ENCODE measurements at places on chromosomes 7 and 10. TPM values are rescaled to one million over a fixed set of nuclear protein-coding genes. Genes with fewer than 3 reads are reported as not detected.
A peak's percentile ranks its signal among the peaks of the same experiment; 100 is the strongest.

DNA sequence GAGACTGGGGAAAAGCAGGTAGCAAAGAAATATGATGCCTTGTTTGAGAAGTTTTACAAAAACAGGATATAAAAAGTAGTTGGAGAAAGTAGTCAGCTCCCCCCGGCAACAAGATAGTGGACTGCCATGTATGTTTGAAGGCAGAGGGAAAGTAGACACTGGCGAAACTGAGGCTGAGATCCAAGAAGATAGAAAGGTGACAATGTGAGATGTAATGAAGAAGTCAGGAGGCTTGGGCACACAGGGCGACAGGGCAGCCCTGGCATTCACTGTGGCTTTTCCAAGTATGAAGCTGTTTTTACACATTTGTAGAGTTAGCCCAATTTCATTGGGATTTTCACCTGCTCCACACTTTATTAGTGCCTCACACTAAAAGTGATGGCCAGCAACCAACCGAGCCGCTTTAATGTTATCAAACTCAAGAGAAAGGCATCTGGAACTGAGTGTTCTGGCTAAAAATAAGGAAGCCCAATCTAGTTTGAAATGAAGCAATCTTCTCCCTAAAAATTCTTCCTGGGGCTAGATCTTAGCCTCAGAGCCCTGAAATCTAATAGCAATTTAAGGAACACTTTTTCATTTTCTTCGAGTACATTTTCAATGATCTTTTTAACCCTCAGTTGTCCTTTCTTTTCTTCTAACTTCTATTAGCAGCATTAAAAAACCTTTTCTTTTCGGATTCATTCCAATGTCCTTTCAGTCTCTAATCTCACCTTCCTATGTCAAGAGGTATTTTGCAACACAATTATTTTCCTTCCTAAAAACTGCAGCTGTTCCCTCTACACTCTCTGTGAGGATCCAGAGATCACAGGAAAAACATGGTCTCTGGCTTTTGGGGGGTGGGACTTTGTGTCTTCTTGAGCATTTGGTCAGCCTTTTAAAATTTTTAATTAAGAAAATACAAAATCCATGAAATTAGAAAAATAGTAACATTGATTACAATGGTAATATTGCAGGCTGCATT, 108.0 kb downstream of the RNLS start:
- no peaks in the 10 kb centered on the region for H3K36me3 ChIP-seq
- no peak overlapping the region for H3K4me3 ChIP-seq
- H3K4me1 ChIP-seq = no peaks in the 10 kb centered on the region
- peaks cover 7% of the 10 kb centered on the region for H3K27me3 ChIP-seq

GRCh38 chr10:1417574-1417973, 319.8 kb downstream of the ADARB2 start:
- H3K4me3 ChIP-seq = no peak overlapping the region
- DNase-seq = no peak
- no peaks in the 10 kb centered on the region for H3K36me3 ChIP-seq
- H3K27me3 ChIP-seq = peaks cover 19% of the 10 kb centered on the region
- H3K27ac ChIP-seq = no peak overlapping the region
- H3K4me1 ChIP-seq = peaks cover 9% of the 10 kb centered on the region

DNA sequence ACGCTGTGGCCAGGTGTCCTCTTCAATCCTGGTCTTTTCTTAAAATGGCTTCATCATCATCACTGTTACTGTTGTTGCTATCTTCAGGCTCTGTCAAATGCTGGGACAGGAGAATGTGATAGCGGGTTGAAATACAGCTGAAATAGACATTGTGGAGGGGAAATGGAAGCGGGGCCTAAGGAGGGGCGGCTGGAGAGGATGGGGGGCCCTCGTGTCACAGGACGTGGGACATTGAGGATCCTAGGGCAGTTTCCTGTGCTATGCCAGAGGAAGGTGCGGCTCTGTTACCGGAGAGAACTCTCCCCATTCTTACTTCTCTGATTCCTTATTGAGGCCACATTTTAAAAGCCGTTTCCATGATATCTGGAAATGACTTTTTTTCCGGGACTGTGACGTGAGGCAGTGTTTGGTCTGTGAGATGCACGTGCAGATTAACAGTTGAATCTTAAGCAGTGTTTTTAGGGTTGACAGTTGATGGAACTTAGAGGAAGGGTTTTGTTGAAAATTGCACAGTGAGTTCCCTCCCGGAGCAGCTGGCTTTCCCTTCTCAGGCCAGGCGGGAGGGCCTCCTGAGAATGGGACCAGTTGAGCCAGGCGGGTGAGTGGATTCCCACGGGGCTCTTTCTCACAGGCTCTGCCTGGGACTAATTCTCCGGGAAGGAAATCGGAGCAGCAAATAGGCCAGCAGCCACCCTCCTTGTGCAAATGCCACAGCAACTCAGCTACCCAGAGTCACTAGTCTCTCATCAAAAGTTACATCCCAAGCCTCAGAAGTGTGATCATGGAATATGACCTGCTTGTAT, 125.2 kb downstream of the TACC2 start:
- no peaks in the 10 kb centered on the region for H3K36me3 ChIP-seq
- no peak overlapping the region for H3K4me3 ChIP-seq
- no peak for DNase-seq
- peaks cover 46% of the 10 kb centered on the region for H3K27me3 ChIP-seq
- H3K27ac ChIP-seq = no peak overlapping the region

GRCh38 chr7:4085937-4086691, 596.0 kb upstream of the FOXK1 start:
- no peak for DNase-seq
- H3K36me3 ChIP-seq = no peaks in the 10 kb centered on the region
- H3K27me3 ChIP-seq = no peaks in the 10 kb centered on the region
- peaks cover 2% of the 10 kb centered on the region for H3K4me1 ChIP-seq
- H3K27ac ChIP-seq = no peak overlapping the region
- no peak overlapping the region for H3K4me3 ChIP-seq

DNA sequence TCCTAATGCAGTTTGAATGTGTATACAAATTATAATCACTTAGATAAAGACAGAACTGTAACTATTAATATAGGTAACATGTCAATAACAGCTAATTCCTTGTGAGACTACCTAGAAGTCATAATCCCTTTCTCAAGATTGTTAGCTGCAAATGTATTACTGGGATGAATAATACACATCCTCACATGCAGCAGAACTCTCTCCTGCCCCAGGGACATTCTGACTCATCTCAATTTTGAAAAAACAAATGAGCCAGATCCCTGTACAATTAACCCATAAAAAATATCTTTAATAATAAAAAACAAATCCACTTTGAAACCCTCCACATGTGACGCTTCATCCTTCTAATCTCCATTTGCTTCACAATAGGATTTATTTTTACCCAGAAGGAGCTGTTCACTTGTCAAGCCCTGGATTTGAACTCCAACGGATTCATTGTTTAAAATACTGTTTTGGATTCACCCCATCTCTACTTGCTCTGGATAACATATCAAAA, 428.4 kb upstream of the TEX47 start:
- no peak for DNase-seq
- no peak overlapping the region for H3K27ac ChIP-seq
- no peaks in the 10 kb centered on the region for H3K36me3 ChIP-seq
- no peaks in the 10 kb centered on the region for H3K27me3 ChIP-seq
- H3K4me3 ChIP-seq = no peak overlapping the region

DNA sequence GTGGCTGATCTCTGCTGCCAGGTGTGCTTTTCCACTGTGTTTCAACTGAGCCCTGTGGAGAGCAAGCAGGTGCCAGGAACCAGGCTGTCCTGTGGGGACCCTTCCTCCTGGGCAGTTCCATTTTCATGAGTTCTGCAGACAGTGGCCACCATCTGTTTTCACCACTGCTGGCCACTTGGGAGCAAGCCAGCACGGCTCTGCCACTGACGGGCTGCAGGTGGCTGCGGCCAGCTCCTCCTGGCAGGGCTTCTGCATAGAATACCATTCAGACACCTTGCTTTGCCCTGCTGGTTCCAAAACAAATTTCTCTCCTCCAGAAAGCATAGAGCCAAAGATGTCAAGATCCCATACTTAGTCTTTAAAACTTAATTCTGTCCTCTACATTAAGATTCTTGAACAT, 48.3 kb downstream of the LANCL2 start:
- H3K4me3 ChIP-seq = no peak overlapping the region
- no peak for DNase-seq
- H3K4me1 ChIP-seq = peaks cover 2% of the 10 kb centered on the region
- no peaks in the 10 kb centered on the region for H3K36me3 ChIP-seq
- no peak overlapping the region for H3K27ac ChIP-seq

DNA sequence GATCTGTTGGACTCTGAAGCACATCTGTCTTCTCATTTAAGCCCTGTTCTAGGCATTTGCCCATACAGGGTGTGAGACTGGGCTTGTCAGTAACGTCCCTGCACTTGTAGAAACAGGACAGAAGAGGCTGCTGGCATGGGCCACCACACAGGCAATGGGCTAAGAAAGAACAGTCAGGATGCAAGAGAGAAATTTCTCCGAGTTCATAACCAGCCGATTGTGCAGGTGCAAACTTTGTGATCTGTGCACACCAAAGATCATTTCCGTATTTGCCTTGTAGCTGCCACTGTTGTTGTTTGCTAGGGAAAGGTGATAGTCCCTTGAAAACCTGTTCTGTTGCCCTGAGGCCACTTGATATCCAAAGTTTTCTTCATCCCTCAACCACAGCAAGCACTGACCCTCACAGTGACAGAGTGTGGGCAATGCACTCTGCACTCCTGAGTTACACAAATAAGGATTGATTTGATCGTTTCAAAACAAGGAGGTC, 20.3 kb downstream of the KLF6 start:
- peak overlapping the region; percentile 62 for H3K27ac ChIP-seq
- H3K4me3 ChIP-seq = peak overlapping the region; percentile 11
- H3K36me3 ChIP-seq = peaks cover 10% of the 10 kb centered on the region
- no peaks in the 10 kb centered on the region for H3K27me3 ChIP-seq
- H3K4me1 ChIP-seq = peaks cover 58% of the 10 kb centered on the region
- no peak for DNase-seq

DNA sequence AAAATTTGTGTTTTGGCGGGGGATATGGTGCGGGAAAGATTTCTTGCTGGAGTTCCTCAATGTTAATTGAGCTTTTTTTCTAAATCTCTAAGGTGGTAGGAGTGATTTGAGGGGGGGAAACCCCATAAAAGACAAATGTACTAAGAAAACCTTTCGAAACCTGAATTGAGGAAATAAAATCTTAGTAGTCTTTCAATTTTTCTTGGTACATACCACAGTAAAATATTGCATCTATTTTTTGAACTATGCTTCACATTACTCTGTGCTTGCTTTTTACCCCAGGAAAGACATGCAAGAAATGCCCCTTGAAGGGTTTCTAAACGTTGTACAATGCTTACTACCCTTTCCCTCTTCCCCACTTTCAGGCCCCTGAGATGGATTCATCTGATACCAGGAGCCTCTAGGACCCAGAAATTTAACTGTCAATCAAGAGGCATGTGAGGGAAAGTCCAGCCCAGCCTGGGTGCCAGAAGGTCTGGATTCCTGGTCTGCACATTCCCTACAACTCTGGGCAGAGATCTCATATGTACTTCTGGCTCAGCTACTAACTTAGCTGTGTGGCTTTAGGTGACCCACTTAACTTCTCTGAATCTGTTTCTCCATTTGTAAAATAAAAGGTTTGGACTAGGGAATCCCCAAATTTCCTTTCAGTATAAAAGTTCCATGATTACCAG, 5.8 kb upstream of the PDCD4 start:
- no peak for DNase-seq
- peaks cover 73% of the 10 kb centered on the region for H3K4me1 ChIP-seq
- peak overlapping the region; percentile 93 for H3K27ac ChIP-seq
- H3K36me3 ChIP-seq = peaks cover 6% of the 10 kb centered on the region
- no peak overlapping the region for H3K4me3 ChIP-seq

DNA sequence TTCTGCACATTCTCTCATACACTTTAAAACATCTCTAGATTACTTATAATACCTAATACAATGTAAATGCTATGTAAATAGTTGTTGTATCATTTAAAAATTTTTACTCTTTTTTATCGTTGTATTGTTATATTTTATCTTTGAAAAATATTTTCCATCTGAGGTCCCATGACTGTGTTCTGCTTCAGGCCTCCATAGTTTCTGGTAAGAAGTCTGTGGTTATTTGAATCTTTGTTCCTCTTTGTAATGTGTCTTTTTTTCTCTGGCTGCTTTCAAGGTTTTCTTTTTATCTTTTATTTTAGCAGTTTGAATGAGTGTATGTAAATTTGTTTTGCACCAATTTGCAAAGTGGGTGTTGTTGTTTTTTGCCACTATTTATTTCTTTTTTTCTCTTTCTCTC, 263.1 kb downstream of the RPS24 start:
- H3K27me3 ChIP-seq = no peaks in the 10 kb centered on the region
- DNase-seq = no peak
- H3K4me3 ChIP-seq = no peak overlapping the region
- H3K36me3 ChIP-seq = no peaks in the 10 kb centered on the region

DNA sequence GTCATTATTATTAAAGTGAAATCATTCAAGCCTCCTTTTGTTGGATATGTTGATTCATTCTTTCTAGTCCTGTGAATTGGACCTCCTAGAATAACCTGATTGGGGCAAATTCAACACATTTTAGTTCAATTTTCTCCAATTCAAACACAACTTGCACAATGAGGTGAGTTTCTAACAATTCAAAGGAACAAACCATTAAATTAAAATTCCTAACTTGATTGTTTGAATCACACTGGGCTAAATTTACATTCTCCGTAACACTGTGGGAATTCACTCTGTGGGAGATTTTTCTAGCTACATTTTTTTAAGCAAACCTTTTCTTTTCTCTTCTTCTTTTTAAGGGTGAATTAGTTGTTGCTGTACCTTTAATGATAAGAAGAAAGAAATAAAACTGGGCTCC, 68.3 kb upstream of the CABCOCO1 start:
- H3K4me1 ChIP-seq = no peaks in the 10 kb centered on the region
- H3K36me3 ChIP-seq = no peaks in the 10 kb centered on the region
- no peaks in the 10 kb centered on the region for H3K27me3 ChIP-seq

DNA sequence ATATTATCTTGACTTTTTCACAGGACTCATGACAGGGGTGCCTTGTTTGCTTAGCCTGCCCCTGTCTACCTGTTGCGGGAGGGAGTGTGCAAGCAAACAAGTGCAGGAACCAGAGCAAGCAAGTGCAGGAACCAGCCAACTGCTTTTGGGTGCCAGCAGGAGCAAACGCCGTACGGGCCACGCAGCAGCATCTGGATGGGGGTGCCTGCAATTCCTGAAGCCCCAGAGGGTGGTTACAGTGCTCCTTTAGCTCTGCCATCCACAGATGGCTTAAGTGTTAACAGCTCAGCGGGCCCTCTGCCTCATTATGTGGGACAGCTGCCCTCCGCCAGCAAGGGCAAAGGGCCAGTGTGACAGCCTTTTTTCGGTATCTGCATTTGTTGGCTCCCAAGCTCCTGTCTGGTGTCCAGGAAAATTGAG, 83.5 kb downstream of the MICU1 start:
- H3K36me3 ChIP-seq = peaks cover 33% of the 10 kb centered on the region
- no peak overlapping the region for H3K27ac ChIP-seq
- no peaks in the 10 kb centered on the region for H3K27me3 ChIP-seq

DNA sequence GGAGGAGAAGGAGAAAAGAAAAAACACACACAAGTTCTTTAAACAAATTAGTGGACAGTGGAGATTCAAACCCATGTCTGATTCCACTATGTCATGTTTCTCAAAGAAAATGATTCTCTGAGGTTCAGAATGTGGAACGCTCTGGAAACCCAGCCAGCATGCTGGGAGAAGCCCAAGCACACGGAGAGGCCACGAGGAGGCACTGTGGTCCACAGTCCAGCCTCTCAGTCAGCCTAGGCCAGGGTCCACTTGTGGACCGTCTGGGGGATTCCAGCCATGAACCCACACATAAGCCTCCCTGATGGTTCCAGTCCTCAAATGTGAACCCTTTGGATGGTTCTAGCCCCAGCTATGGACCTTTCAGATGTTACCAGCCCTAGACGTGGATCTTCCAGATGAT, 73.4 kb downstream of the CAV1 start:
- no peak overlapping the region for H3K27ac ChIP-seq
- H3K27me3 ChIP-seq = peaks cover 45% of the 10 kb centered on the region
- H3K4me3 ChIP-seq = no peak overlapping the region
- H3K4me1 ChIP-seq = peaks cover 9% of the 10 kb centered on the region
- DNase-seq = no peak

SFMBT2 gene
- 27.7 TPM for total RNA-seq

NAT16 gene
- not detected for total RNA-seq

GHRHR gene
- total RNA-seq = not detected

UNCX gene
- not detected for total RNA-seq

ZNF488 gene
- 1.7 TPM for total RNA-seq

ZNF365 gene
- not detected for total RNA-seq

All from activated T-helper 2 cell treated with anti-CD3 and anti-CD28 coated beads, Interferon-gamma antibody, Interleukin-2, Interleukin-4, amounts not matched to agents 10 μg/mL and 5 μg/mL and 100 μg/mL, durations not matched to agents 14 hours and 24 hours and 36 hours (primary cell).